Stromal cell of bone marrow (primary cell): ENCODE measurements at places on chromosomes 6 and 20.

DNA sequence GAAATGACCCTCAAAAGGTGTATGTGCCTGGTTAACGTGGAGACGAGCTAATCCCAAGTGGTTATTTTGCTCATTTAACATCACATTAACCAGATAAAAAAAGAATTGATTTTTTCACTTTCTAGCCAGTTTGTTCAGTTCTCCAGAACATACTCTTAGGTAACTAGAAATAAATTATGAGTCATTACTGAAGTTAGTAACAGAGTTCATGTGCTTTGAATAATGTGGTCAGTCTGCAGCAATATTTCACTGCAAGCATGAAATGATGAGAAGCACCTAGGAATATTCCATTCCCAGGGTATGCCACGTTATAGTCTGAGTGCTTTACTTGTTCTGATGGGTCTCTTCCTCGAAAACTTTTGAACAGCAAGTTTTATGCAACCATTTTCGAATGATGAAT lies 138.3 kb upstream of the INSM1 start:
- no peak for DNase-seq

GRCh38 chr20:21640556-21640955 lies 64.9 kb upstream of the PAX1 start:
- no peak for DNase-seq

DNA sequence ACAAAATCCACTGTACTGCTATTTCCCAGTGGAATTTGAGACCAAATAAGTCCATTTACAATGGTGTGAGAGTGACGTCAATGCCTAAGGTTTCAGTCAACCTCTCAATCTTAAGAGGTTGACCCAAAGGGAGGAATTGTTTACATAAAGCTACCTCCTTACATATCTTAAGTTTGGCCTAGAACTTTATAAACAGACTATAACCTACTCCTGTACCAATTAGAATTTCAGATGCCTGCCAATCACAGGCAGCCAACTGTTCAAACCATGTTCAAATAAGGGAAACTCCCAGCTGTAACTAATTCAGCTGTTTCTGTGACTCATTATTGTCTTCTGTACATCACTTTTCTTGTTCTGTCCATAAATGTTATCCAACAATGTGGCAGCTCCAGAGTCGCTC lies 14.5 kb downstream of the LGSN start:
- DNase-seq: no peak

GRCh38 chr6:1481286-1481685 lies 91.9 kb downstream of the FOXF2 start:
- DNase-seq: peak; percentile 83

- DNase-seq: no peak
Measured at GRCh38 chr6:155064303-155064702, 69.2 kb downstream of the TIAM2 start.

DNA sequence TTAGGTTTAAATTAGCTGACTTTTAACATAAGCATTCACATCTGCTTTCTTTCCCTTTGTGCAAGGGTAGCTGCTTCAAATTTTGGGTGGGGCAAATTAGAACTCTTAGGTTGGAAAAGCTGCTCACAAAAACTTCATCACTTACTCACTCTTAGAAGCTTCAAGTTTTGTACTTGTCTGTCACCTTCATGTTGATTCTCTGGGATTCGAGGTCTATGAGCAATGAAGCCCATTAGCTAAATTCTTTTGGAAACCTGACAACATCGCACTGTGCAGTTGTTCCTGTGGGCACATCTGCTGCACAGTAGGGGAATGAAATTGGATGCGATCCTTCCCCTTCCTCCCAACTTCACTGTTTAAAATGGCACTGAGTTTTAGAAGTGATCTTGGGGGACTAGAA lies 156.1 kb downstream of the UBE3D start:
- no peak for DNase-seq

GRCh38 chr20:57548177-57549058 lies 12.5 kb upstream of the PCK1 start:
- DNase-seq: no peak

- no peak for DNase-seq
Measured at GRCh38 chr6:10578723-10579122, 57.6 kb downstream of the GCNT2 start.

DNA sequence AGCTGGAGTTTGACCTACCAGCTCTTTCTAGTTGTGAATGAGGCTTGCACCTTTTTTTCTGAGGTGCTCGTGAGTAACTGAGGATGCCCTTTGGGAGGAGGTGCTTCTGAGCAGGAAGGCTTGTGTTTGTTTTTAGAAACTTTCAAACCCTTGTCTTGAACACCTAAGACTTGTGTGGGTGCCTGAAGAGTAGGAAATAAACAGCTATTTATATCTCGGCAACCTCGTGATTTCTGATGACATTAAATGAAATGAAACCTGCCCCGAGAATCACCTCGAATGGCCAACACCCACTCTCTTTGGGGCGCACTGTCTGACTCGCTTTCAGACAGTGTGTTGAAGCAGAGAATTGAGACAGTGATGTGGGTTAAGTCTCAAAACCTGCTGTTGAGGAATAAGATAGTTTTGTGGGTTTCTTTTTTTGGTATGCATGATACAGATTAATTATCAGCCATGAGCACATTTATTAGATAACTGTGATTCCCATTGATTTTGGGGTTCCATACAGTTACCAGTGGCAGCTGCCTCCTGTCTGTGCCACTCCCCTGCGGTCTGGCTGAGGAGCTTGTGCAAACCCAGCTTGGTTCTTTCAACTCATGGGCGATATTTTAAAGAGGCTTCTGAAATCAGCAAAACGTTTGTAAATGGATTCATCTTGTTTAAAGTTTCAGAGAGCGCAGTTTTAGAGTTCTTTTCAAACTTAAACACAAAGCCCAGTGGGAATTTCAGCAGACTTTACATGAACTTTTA lies 8.4 kb downstream of the IRF4 start:
- DNase-seq: no peak

DNA sequence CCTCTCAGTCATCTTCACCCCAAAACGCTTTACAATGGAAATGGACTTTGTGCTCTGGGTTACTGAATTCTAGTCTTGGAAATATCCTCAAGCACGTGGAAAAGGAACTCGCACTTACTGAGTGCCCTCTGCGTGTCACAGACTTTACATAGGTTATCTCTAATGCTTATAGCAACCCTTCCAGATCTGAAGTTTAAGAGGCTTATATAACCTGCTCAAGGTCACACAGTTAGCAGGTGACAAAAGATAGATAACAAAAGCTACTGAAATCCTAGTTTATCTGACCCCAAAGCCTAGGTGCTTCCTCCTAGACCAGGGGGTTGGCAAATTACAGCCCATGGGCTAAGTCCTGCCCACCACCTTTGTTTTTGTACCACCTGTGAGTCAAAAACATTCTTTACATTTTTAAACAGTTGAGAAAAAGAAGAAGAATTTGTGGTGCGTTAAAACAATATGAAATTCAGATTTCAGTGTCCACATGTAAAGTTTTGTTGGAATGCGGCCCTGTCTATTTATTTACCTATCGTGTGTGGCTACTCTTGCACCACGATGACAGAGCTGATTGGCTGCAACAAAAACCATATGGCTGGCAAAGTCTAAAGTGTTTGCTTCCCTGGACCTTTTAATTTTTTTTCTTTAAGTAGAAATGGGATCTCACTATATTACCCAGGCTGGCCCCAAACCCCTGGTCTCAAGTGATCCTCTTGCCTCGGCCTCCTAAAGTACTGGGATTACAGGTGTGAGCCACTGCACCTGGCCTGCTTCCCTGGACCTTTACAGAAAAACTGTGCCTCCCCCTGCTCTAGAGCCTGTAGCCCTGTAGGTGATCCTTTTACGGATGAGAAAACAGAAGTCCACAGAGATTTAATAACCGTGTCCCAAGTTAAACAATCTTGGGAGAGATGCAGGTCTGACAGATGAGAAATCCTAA lies 110.2 kb upstream of the RREB1 start:
- no peak for DNase-seq

GRCh38 chr6:3296078-3296477 lies 37.3 kb downstream of the PSMG4 start:
- DNase-seq: no peak

GRCh38 chr6:130981409-130981808 lies 81.6 kb downstream of the EPB41L2 start:
- DNase-seq: no peak

DNA sequence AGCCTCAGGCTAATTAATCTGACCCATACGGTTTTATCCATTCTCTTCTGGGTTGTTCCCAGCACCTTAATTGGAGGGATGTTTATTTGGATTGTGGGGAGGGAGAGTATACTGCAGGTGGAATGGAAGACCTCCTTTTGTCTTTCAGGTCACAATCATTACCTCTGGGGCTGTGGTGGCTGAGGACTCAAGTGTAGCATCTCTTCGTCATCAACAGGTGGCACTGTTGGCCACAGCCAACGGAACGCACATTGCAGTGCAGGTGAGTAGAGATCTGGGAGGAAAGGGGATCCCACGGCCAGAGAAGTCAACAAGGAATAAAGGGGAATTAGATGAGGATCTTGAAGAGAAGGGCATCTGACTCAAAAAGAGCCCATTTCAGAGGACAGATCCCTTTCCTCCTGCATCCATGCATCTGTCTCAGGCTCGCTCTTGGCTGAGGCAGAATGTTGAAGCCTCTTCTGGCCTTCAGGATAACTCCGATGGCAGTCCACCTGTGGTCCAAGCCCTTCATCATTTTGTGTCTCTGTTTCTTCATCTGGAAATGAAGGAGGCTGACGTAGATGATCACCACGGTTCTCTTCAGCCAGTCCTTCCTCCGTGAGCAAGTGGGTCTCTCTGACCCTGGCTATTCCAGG lies 3.2 kb upstream of the DEF6 start:
- DNase-seq: no peak

- peak; percentile 55 for DNase-seq
Measured at GRCh38 chr6:73519926-73520687, 725 bp downstream of the EEF1A1 start.

GRCh38 chr6:154307696-154308425 lies 48.7 kb downstream of the IPCEF1 start:
- no peak for DNase-seq

DNA sequence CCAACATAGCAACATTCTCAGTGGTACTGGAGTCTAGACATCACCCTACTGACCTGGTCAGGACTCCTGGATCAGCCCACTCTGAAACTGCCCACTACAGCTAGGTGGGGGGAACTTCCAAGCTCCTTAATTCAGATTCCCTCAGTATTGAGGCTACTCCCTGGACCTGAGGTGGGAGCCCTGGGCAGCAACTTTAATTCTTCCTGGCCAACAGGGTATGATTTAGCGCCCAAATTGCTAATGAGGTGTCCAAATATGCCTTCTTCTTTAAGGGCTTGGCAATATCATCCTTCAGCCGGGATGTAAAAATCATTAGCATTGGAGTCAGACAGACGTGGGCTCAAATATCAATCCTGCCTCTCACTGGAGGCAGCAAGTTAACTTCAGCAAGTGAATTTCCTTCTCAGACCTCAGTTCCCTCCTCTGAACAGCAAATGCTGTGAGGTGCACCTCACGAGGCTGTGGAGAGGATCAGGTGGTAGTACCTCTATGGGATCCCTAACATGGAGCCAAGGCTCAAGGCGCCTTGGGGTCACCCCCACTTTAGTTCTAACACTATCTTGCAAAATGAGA lies 27.6 kb downstream of the NEDD9 start:
- no peak for DNase-seq

DNA sequence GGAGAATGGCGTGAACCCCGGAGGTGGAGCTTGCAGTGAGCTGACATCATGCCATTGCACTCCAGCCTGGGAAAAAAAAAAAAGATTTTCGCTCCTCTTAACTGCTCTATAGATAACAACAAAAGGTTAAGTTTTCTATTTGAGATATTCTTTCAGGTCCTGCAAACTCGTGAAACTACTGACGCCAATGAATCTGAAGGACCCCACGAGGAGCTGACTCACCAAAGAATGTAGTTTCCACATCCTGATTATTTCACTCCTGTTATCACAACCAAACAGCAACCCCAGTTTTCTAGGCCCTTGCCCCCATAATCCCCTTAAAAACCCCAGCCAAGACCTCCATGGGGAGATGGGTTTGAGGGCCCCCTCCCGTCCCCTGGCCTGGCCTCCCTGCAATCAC lies 58.7 kb downstream of the OTOR start:
- no peak for DNase-seq

DNA sequence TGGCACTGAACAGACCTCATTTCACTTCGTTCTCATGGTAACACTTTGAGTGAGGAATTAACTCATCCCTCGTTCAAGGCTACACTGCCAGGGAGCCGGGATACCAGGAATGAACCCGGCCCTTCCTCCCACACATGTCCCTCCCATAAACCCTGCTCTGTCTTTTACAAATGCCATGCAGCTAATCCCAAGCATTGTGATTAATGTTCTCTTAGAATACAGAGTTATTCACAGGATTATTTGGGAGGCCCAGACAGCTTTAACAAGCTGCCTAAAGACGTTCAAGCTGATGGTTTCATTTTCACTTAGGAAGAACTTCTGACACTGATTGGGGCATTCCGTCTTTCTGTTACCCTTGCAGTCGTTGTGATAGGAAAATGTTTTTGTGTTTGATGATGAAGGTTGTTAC lies 42.5 kb upstream of the CD83 start:
- peak; percentile 21 for DNase-seq

GRCh38 chr6:28725890-28726348 lies 197.9 kb downstream of the TRIM27 start:
- no peak for DNase-seq

GRCh38 chr20:12394786-12395185 lies 477.1 kb downstream of the BTBD3 start:
- peak; percentile 2 for DNase-seq

GRCh38 chr20:41664584-41664983 lies 46.4 kb upstream of the CHD6 start:
- no peak for DNase-seq

DNA sequence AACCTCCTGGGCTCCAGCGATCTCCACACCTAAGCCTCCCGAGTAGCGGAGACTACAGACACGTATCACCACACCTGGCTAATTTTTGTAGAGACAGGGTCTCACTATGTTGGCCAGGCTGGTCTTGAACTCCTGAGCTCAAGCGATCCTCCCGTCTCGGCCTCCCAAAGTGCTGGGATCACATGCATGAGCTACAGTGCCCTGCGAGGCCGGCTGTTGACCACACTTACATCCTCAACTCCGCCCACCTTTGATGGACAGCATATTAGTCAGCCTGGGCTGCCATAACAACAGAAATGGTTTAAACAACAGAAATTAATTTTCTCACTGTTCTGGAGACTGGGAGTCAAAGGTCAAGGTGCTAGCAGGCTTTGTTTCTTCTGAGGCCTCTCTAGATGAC lies 107.7 kb downstream of the JPH2 start:
- no peak for DNase-seq

DNA sequence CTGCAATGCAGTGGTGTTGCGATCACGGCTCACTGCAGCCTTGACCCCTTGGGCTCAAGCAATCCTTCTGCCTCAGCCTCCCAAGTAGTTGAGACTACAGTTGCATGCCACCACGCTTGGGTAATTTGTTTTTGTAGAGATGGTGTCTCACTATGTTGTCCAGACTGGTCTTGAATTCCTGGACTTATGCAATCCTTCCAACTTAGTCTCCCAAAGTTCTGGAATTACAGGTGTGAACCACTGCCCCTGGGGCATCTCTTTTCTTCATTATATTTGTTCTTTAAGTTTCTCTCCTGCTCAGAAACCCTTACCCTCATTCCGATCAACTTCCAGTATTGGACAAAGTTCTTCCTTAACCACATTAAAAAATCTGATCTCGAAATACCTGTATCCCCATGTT lies 44.7 kb upstream of the DEK start:
- DNase-seq: no peak

GRCh38 chr20:38602185-38602581 lies 574 bp downstream of the ARHGAP40 start:
- DNase-seq: no peak

GRCh38 chr6:135047336-135047735 lies 7.3 kb downstream of the HBS1L start:
- no peak for DNase-seq
